A549 (cell line): ENCODE measurements at places on chromosomes 11 and 22. TPM values are rescaled to one million over a fixed set of nuclear protein-coding genes. Genes with fewer than 3 reads are reported as not detected.

Gene OR2D2
- not detected in 3 replicates for polyA plus RNA-seq

Gene ELFN2
- polyA plus RNA-seq = 7.5 to 9.6 TPM (median 8.1 TPM) in 3 replicates

DNA sequence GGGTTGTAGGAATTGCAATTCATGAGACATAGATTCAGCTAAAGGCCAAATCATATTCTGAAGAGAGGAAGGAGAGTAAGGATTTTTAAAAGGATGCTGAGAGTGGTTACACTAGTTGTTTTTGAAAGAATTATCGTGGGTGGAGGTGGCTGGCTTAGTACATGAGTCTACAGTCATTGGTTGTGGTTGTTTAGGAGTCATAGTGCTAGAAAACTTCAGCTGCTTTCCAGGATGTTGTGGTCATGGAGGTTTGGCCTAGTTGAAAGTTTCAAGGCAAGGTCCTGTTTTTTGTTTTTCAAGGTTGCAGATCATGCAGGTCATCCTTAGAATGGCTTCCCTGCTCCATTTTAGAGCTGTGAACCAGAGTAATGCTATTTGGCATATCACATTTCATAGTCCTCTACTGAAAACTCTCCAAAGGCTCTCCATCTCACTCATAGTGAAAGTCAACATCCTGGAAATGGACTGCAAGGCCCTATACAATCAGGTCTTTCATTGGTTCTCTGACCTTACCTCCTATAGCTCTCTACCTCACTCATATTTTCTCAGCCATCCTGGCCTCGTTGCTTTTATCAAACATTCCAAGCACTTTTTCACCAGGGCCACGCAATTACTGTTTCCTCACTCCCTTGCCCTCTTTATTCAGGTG is 26.1 kb upstream of the ZBTB44 start:
- no peak for DNase-seq

DNA sequence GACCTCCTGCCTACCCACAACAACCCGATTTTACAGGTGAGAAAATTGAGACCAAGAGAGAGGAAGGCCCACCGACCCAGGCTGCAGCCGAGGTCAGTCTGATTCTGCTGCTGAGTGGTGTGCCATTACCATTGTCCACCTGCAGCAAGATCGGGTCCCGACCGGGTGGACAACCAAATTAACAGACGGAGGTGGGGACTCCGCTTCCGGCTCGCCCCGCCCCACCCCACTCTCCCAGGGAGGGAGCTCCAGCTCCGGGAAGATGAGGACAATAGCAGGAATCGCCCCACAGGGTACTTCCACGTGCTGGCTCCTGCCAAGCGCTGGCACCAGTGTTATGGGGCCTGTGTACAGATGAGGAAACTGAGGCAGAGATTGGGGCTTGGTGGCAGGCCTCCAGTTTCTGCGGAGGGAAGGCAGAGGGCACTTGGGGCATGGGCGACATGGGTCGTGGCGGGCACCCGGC is 425 bp upstream of the KDELR3 start:
- DNase-seq = no peak
